ENCODE measurements at places on chromosomes 1 and 21.

DNA sequence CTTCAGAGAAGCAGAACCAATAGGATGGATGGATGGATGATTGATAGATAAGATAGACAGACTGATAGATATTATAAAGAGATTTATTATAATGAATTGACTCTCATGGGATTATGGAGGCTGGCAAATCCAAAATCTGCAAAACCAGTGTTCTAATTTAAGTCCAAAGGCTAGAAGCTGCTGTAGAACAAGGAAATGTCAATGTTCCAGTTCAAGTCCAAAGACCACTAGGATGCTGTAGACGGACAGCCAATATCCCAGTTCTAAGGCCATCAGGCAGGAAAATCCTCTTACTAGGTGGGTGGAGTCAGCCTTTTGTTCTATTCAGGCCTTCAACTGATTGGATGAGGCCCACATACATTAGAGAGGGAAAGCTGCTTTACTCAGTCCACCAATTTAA is 4.1 kb upstream of the SLC44A3 start:
- DNase-seq = no peak

DNA sequence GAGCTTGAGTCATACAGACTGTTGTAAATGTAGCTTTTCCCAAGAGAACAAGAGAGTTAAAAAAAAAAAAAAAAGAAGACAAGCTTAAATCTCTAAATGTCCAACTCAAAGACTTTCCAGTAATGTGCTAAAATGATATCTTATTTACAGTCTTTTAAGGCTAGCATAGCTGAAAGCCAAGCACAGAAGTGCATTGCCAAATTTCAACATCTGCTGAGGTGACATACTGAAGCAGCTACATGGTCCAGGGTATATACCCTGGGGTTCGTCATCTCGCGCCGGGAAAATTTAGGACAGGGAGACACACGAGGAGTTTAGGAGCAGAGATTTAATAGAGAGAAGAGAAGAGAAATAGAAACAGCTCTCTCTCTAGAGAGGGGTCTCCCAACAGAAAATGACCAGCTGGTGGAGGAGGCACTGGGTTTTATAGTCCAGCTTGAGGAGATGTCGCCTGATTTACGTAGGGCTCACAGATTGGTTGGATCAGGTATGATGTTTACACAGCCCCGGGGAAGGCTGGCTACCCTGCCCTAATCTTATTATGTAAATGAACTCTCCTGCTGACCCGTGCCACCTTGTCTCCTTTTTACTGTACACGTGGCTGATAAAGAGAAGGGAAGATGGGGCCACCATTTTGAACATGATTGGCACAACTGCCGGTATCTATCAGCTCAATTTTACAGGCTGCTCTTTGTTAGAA is 172.7 kb downstream of the TRIM33 start:
- DNase-seq = no peak

GRCh38 chr1:235105051-235106043 is 23.3 kb downstream of the TOMM20 start:
- DNase-seq = no peak

DNA sequence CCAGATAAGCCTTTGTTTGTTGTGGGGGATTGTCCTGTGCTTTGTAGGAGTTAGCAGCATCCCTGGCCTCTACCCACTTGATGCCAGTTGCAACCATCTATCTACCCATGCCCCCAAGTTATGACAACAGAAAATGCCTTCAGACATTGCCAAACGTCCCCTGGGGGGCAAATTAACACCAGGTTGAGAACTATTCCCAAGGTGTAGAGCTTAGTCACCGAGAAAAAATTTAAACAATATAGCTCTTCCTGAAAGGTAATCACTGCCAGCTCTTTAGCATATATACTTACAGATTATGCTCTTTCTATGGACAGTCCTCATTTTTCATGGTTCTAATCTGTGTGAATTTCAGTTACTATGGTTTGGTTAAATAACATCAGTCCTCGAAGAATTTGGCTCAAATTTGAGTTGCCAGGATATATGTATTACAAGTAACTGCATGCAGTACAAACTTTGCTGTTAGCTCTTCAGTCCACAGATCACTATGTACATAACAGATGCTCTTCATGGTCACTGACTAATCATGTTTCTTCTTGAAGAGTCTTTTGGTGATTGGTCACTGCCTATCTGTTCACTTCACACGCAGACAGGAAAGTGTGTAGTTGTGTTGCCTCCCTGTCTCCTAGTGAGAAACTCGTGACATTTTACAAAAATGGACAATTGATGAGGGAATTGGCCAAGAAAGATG is 25.2 kb downstream of the MAPKAPK2 start:
- no peak for DNase-seq

- no peak for DNase-seq
These were observed 9.3 kb downstream of the EEIG2 start for GRCh38 chr1:108569097-108569728.

DNA sequence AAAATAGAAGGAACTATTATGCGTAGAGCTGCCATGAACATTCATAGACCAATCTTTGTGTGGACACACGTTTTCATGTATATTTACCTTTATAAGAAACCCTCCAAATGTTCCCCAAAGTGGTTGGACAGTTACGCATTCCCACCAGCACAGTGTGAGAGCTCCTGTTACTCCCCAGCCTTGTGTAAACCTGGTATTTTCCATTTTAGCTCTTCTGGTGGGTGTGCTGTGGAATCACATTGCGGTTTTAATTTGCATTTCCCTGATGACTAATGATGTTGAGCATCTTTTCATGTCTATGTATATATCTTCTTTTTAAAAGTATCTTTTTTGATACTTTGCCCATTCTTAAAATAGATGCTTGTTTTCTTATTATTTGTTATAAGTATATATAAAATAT is 3.2 kb upstream of the UBASH3A start:
- DNase-seq = no peak

DNA sequence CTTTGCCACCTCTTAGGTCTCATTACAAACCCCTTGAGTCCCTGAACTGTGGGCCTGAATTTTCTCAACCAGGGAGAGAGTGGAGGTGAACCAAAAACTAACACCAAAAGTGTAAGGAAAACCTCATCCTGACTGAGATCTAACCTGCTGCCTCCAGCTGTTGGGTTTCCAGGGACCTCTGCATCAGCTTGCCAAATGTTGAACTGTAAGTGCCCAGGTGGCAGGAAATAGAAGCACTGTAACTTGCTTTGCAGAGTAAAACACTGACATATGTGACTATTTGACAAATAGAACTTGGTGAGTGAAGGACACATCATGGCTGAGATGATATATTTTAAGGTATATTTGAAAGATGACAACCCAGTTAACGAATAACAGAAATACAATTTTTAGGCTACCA is 48.4 kb upstream of the NR5A2 start:
- no peak for DNase-seq
